ENCODE measurements at places on chromosomes 3 and 15.

DNA sequence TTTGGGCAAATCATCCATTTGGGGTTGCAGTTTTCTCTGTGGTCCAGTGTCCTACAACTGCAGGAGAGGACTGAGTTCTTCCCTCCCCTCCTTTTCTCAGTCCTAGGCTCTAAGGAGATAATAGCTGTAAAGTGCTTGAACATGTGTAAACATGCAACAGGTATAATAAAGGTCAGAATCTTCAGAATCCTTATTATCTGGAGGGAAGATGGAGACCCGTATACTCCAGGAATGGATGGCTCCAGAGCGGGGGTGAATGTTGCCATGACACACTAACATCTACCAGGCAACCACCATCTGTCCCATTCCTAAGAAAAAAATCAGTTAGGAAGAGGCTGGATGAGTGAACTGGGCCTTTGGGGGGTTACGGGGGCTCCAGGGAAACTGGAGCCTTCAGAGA, 39.7 kb upstream of the GLCE start:
- no peak overlapping the region for H3K4me3 ChIP-seq
- no peak overlapping the region for H3K27ac ChIP-seq
- no peak for DNase-seq
- no peaks in the 10 kb centered on the region for H3K4me1 ChIP-seq
- H3K36me3 ChIP-seq, result no peaks in the 10 kb centered on the region

GRCh38 chr3:160098261-160098908, 109.8 kb downstream of the IL12A start:
- no peak for DNase-seq
- H3K27me3 ChIP-seq, result no peaks in the 10 kb centered on the region
- H3K4me1 ChIP-seq, result no peaks in the 10 kb centered on the region
- no peak overlapping the region for H3K4me3 ChIP-seq

GRCh38 chr3:4675704-4676103, 182.6 kb downstream of the ITPR1 start:
- H3K27ac ChIP-seq, result no peak overlapping the region
- H3K36me3 ChIP-seq, result peaks cover 56% of the 10 kb centered on the region
- H3K27me3 ChIP-seq, result no peaks in the 10 kb centered on the region
- H3K4me1 ChIP-seq, result peaks cover 4% of the 10 kb centered on the region
- no peak overlapping the region for H3K4me3 ChIP-seq
- DNase-seq, result no peak

- peak overlapping the region; percentile 22 for H3K27ac ChIP-seq
- no peaks in the 10 kb centered on the region for H3K4me1 ChIP-seq
- no peaks in the 10 kb centered on the region for H3K27me3 ChIP-seq
Measured at GRCh38 chr3:177973241-177973840, 562.9 kb upstream of the KCNMB2 start.

GRCh38 chr3:131491084-131491483, 11.7 kb downstream of the MRPL3 start:
- no peak overlapping the region for H3K27ac ChIP-seq
- no peaks in the 10 kb centered on the region for H3K27me3 ChIP-seq
- peaks cover 52% of the 10 kb centered on the region for H3K36me3 ChIP-seq
- no peak for DNase-seq

DNA sequence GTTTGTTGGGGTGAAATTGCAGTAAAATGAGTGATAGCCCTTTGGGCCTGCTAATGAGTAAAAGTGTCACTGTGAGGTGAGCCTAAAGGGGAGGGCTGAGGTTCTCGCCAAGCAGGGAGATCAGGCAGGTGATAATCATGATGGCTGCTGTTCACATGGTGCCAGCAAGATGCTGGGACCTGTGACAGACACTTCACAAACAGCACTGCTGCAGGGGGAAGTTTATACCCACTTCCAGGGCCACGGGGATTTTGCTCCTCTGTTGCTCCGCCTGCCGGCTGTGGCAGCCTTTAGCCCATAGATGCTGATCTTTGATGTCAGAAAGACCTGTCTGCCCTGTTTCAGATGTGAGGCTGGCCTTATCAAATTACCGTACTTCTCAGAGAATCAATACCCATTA, 96.7 kb downstream of the SV2B start:
- H3K36me3 ChIP-seq, result no peaks in the 10 kb centered on the region
- H3K4me1 ChIP-seq, result no peaks in the 10 kb centered on the region
- no peak overlapping the region for H3K4me3 ChIP-seq
- no peak for DNase-seq
- no peak overlapping the region for H3K27ac ChIP-seq

GRCh38 chr3:197445896-197446699, 109.7 kb downstream of the BDH1 start:
- no peak overlapping the region for H3K27ac ChIP-seq
- no peak overlapping the region for H3K4me3 ChIP-seq
- no peaks in the 10 kb centered on the region for H3K27me3 ChIP-seq
- DNase-seq, result no peak
- H3K36me3 ChIP-seq, result no peaks in the 10 kb centered on the region
- no peaks in the 10 kb centered on the region for H3K4me1 ChIP-seq

DNA sequence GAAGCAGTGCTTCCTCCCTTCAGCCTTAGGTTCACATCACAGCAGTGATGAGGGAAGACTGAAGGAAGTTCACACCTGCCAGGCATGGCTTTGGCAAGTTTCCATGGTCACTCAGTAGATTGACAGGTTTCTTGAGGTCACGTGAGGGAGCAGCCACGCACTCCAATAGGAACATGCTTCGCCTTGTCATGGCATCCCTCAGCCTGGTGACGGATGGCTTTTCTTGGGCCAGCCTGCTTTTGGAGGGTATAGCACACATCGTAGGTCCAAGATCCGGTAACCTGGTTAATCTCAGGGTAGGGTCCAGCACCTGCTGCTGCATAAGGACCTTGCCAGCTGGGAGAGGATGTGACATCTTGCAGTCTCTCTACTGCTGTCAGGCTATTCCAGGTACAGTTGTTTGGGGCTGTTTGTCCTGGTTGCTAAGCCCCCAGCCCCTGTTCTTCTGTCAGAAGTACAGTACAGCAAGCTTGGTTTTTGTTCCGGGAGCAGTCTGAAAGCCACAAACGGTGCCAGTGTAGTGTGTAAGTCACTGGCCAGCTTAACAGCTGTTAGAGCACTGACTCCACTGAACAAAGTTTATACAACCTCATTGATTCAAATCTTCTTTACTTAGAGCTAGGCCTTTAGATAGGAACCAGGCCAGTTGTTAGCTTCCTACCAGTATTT, 42.3 kb downstream of the PSMD6 start:
- no peak for DNase-seq
- no peak overlapping the region for H3K4me3 ChIP-seq
- no peak overlapping the region for H3K27ac ChIP-seq
- H3K4me1 ChIP-seq, result peaks cover 16% of the 10 kb centered on the region

DNA sequence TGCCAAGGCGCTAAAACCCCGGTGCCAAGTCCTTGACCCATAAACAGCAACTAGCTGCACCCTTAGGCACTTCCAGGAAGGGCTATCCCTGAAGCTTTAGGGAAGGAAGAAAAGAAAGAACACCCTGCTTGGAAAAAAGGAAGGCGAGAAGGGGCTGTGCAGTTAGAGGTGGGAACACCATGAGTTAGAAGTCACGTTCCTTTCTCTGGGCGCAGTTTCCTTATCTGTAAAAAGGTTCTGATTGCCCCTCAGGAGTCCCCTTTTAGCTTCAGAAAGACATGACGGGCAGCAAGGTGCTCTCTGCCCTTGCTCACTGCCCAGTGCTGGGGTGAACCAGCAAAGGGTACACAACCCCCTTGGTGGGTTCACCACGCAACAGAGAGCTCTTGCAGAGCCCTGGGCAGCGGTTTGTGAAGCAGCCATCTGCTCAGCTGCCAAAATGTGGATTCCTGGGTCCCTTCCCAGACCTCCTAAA, 798 bp downstream of the GCHFR start:
- H3K27ac ChIP-seq, result peak overlapping the region; percentile 89
- peaks cover 24% of the 10 kb centered on the region for H3K36me3 ChIP-seq
- H3K4me3 ChIP-seq, result peak overlapping the region; percentile 62
- peaks cover 15% of the 10 kb centered on the region for H3K4me1 ChIP-seq
- DNase-seq, result no peak
- no peaks in the 10 kb centered on the region for H3K27me3 ChIP-seq

- DNase-seq, result no peak
- peaks cover 29% of the 10 kb centered on the region for H3K4me1 ChIP-seq
- no peaks in the 10 kb centered on the region for H3K27me3 ChIP-seq
Measured at GRCh38 chr15:45521596-45522327, 793 bp downstream of the SLC30A4 start.

Data from tibial artery (tissue), 4 donors.